ENCODE measurements at places on chromosomes 5 and 9.

DNA sequence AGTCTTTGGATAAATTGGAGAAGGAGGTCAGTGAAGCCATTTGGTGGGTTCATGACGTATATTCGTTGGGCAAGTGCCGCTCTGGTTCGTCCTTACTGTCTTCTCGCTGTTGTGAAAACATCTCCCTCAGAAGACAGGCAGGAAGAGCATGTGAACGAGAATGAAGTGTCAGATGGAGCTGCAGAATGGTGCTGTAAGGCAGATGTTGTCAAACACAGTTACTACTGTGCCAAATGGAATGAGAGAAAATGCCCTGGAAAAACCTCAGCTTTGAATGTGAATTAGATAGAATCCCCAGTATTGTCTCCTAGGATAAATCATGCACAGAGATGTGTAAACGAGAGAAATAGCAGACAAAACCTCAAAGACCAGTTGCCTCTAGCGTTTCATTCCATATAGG lies 121.5 kb downstream of the CAMK4 start:
- no peak for DNase-seq

DNA sequence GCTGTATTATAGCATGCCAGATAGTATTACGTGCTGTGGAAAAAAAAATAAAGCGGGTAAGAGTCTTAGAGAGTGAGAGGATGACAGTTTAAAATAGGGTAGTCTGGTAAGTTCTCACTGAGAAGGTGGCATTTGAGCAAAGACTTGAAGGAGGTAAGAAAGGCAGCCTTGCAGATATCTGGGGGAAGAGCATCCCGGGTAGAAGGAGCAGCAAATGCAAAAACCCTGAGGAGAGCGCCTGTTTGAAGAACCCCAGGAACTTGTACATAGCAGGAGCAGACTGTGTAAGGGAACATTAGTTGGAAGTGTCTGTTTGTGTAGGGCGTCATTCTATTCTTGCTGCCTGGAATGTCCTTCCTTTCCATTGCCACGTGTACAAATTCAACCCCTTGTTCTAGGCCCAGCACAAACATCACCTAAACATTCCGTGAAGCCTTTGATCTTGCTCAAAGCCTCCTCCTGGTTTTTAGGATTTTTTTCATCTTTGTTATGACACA lies 2.6 kb downstream of the AP3S1 start:
- no peak for DNase-seq

DNA sequence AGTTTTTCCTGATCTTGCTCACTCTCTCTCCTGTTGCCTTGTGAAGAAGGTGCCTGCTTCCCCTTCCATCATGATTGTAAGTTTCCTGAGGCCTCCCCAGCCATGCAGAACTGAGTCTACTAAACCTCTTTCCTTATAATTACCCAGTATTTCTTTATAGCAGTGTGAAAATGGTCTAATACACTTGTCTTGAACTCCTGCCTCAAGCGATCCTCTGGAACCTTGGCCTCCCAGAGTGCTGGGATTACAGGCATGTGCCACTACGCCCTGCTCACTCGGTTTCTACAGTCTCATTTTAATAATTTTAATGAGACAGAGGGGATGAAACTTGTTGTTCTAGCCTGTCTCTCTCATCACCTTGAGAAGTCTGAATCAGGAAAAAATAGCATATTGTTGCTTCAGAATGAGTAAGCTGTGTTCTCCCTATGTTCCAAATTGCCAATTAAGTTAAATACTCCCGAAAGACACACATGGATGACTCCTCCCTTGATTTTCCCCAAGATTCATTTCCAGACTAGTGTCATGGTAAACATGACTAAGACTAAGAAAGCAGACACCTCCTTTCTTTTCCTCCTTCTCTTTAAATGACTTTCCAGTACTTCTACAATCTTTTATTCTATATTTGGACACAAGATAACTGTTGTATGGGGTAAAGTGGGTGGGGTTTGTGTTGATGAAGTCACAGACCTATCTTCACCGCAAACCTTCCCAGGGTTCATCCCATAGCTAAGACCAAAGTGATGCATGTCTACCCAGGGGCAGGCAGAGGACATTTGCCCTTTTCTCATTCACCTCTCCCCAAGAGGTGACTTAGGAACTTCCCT lies 7.8 kb upstream of the DNAJC18 start:
- no peak for DNase-seq

- no peak for DNase-seq
Observed at GRCh38 chr5:74665273-74665672, 19.8 kb upstream of the HEXB start.

- no peak for DNase-seq
Observed at GRCh38 chr5:1513326-1514026, 10.3 kb downstream of the LPCAT1 start.

DNA sequence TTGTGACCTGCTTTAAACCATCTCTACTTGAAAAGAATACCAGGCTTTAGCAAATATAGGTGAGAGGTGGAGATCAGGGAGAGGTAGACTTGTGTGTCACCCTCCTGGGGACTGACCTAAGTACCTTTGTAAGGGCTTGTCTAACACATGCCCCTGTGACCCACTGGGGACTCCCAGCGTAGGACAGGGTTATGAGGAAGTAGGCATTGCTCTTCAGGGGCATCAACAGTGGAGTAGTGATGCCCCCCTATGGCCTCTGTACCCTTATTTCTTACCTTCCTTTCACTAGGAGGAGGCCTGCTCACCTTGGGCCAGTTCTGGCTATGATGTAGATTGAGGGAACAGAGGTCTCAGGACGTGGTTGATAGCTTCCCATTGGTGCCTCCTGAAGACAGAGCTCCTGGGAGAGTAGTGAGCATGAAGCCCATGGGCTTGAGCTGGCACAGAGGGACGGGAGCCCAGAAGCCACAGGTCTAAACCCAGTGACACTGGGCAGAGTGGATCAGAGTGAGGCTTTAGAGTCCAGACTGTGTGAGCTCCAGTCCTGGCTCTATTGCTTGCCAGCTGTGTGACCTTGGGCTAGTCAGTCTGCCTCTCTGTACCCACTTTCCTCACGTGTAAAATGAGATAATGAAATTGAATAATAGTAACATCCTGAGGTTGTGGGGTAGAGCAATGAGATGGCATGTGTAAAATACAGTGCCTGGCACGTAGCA lies 191.7 kb downstream of the AOPEP start:
- no peak for DNase-seq

DNA sequence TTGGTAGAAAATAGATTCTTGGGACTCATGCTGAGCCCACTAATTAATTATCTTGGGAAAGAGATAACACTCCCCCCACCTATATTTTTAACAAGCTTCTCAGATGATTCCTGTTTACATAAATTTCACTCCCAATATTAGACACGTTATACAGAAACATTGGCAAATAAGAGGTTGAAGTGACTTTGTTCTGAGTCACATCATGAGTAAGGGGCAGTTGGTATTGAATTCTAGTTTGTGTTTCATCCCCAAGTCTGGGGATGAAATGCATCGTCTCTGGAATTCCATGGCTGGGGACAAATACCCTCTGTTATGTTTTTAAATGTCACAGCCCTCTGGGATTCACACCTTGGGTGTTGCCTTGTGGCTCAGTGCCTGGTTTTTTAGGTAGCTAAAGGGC lies 41.0 kb downstream of the BASP1 start:
- DNase-seq = peak; percentile 75

DNA sequence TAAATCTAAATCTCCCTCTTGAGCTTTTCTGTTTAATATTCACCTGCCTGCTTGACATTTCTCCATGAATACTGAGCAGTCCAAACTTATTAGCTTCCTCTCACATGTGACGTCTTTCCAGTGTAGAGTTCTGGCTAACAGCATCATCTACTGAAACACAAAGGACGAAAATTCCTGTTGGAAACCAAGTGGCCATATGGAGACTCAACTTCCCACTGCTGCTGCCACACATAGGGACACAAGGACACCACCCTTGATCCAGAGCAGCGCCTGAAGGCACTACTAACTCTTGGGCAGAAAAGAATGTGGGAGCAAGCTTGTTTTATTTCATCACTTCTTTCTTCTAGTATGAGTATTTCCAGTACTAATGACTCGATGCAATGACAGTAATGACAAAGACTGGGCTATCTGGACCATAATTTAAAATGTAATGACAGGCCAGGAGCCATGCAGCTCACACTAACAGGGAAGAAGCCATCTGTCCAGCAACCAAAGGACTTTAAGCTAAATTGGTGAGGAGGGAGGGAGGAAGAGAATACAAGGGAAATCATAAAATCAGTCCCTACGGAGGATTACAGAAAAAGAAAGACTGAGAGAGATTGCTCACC lies 19.2 kb downstream of the RNF130 start:
- no peak for DNase-seq

DNA sequence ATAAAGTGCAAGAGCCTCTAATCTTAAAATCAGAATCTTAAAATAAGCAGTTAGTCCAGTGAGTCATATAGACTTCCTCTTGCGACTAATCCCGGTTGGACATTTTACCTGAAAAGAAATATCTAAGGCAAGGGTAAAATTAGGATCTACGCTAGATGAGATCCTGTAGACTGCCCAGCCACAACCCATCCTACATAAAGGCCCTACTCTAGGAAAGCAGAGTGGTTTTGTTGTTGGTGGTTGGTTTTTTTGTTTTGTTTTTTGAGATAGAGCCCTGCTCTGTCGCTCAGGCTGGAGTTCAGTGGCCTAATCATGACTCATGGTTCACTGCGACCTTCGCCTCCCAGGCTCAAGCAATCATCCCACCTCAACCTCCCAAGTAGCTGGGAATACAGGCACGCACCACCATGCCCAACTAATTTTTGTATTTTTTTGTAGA lies 6.9 kb downstream of the TSC1 start:
- peak; percentile 22 for DNase-seq

DNA sequence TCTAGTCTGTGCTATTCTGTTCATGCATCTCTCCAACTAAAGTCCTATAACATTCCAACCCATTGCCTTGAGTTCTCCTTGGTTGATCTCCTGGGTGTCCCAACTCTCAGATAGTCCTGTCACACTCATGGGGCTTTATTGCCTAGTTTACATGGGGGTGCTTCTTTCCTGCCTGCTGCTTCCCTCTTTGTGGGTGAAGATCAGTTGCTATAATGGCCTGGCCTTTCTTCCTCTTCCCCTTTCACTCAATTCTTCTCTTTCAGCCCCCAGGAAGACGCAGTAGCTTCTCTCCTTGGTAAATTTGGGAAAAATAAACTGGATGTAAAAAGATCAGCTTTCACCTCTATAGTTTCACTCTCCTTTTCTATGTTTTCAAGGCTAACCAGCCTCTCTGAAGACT lies 66.5 kb downstream of the PTCD2 start:
- DNase-seq = no peak

GRCh38 chr5:53815471-53815870 lies 255.0 kb downstream of the NDUFS4 start:
- DNase-seq = no peak

- peak; percentile 33 for DNase-seq
Observed at GRCh38 chr9:70110194-70111041, 66.8 kb downstream of the MAMDC2 start.

DNA sequence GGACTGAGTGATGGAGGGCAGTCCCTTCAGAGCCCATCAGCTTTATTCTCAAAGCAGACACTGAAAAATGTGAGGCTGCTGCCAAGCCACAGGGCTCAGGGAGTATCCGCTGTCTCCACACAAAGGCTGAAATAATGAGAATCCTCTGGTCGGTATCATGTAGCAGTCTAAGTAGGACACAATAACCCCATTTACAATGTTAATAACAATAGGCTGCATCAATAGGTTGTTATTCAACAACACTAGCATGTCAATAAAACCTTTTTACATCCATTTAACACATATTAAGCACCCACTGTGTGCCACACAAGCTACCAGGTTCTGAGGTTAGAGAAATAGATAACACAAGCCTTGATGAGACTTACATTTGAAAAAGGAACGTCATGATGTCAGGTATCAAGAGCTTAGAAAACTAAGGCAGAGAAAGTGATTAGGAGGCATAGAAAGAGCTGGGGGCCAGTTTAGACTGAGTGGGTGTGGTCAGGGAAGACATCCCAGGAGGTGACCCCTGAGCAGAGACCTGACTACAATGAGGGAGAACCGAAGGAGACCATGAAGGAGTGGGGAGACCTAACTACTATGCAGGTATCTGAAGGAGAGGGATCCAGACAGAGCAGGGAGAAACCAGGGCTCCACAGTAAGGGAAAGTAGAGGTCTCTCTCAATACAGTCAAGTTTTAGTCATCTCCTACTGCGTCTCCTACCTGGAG lies 140.1 kb upstream of the GRIA1 start:
- no peak for DNase-seq

DNA sequence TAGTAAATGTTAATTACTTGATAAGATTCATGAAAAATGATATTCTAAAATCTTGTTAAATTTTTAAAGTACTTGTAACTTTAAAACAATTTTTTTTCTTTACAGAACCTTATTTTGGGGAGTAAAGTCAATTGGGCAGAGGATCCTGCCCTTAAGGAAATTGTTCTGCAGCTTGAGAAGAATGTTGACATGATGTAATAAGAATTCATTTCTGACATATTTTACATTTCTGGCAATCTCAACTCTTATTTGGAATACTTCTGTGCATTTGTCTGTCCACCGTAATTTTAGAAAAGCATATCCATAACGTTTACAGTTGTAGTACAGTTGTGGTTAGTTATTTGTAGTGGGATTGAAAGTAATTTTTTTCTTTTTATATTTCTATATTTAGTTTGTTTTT lies 20.2 kb downstream of the CENPH start:
- no peak for DNase-seq

DNA sequence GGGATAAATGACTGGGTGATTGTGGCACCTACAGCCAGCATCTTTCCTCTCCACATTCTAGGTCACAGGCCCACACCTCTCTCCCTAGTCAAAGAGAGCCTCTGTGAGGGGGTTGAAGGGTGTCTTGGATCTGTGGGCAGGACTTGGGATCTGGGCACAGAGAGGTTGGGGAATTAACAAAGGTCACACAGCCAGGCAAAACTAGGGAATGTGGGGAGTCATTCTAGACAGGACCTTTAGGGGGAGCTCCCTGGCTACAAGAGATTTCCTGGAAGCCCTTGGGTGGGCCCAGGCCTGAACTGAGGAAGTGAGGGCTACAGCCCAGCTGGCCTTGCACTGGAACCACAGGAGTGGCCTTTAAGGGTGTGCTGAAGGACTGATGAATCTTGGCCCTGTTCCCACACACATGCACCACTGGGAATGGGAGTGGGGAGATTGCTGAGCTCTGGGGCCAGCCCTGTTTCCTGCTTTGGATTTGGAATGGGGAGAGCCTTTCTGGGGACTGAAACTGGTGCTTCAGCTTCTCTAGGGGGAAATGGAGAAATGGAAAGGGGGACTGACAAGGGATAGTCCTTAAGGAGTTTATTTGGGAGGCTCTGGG lies 12.4 kb upstream of the CXXC5 start:
- peak; percentile 97 for DNase-seq
